ENCODE measurements at places on chromosomes 11 and 22.

GRCh38 chr11:2129699-2130366 is 9.4 kb downstream of the IGF2 start:
- DNase-seq, result no peak

- no peak for DNase-seq
These were observed 234.4 kb upstream of the E2F8 start for GRCh38 chr11:19474954-19475721.

DNA sequence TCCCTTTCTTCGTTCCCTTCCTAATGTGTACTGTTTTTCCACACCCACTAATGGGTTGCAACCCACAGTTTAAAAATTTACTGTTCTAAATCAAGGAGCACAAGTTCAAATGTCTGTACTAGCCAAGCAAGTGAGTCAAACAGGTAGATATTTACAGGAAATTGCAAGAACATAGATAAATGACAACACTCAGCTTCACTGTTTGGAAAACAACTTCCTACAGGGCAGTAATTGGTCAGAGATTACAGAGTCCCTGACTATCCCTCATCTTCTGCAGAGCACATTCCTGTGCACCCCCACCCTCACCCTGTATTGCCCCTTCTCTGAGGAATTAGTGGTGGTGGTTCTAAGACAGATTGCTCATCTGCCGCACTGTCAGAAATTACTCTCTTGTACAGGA is 1.9 kb downstream of the SERPING1 start:
- no peak for DNase-seq

DNA sequence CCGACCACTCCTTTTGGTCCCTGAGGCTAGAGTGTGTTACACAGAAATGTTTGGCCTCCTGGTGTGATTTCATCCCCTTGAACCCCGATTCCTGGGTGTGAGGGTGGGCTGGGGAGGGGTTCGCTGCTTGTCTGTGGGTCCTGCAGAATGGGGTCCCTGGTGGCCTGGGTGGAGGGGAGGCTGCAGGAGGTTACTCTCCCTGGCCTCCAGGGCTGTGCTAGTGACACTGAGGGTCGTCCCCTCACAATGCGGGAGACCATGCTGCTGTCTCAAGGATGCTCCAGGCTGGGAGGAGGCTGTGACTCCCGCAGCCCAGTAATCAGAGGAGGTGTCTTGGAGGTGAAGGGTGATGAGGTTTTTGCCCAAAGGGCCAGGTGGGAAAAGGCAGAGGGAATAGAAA is 17.0 kb upstream of the OMP start:
- no peak for DNase-seq

GRCh38 chr11:71184421-71185210 is 67.8 kb downstream of the SHANK2 start:
- DNase-seq, result no peak

- DNase-seq, result no peak
These were observed 415.1 kb downstream of the SOX6 start for GRCh38 chr11:15941206-15941770.

DNA sequence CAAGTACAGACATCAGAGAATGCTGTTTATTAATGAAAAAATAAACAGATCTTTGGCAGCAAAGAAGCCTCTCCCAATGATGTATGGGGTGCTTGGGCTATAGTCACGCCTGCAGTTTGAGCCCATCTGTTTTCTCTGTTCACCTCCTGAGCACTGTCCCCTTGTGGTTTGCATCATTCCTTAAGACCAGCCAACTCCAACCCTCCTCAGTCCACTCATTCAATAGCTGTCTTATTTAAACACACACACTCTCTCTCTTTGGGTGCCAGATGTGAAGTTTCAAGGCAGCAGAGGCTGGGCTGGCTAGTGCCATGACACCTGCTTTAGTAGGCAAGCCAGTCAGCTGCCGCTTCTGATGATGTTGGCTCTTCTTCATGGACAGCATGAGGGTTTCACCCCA is 58.1 kb downstream of the POLD3 start:
- DNase-seq, result no peak

GRCh38 chr11:88266919-88267318 is 70.6 kb downstream of the CTSC start:
- no peak for DNase-seq

All from stimulated activated CD8-positive, alpha-beta memory T cell treated with anti-CD3 and anti-CD28 coated beads, Interleukin-4, amount 100 ng/mL, for 1 hour (primary cell).